Activated CD8-positive, alpha-beta memory T cell treated with anti-CD3 and anti-CD28 coated beads for 24 hours (primary cell): ENCODE measurements at places on chromosomes 12 and 14.

DNA sequence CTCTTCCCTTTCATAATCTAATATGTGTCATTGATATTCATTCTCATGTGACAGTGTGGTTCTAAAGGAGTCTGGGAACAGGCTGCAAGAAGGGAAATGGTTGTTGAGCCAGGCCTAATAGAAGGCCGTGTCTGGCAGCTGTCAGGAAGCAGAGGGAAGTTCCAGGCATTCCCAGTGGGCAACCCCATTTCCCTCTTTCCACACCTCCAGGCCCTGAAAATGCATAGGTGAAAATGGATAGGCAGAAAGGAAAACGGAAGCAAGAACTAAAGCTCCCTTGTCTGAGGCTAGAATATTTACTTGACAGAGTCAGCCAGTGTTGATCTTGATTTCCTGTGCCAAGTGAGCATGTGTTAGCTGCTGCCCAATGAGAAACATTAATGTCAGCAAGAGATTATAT, 97.7 kb downstream of the PPM1A start:
- DNase-seq, result no peak

GRCh38 chr12:29088611-29089219, 60.4 kb upstream of the FAR2 start:
- no peak for DNase-seq

GRCh38 chr14:102171173-102172020, 31.7 kb downstream of the WDR20 start:
- DNase-seq, result no peak

GRCh38 chr14:106879241-106879640, 1352.9 kb downstream of the TMEM121 start:
- peak; percentile 74 for DNase-seq

- no peak for DNase-seq
Measured at GRCh38 chr12:122371475-122372045, 50.9 kb downstream of the CLIP1 start.

GRCh38 chr14:80477388-80478160, 266.3 kb upstream of the DIO2 start:
- DNase-seq, result no peak

DNA sequence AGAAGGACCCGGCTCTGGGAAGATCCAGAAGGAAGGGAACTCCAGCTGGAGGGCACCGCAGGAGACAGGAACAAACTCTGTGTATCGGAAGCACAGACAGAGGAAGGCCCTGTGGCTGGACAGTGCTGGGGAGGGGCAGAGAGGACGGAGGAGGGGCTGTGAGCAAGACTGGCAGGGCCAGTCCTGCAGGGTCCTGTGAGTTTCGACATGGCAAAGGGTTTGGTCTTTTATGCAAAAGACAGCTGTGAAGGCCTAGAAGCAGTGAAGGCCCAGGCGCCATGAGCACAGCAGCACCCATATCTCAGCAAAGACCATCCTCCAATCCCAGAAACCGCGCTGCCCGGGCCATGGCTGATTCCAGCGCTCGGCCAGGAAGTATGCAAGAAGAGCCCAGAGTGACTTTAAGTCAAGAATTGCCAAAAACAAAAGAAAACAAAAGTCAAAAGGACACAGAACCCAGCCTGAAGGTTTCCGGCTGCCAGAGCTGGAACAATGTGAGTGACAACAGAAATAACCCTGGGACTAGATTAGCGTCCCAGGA, 126.5 kb downstream of the NCOR2 start:
- DNase-seq, result no peak

GRCh38 chr12:28543021-28543890, 353.0 kb downstream of the CCDC91 start:
- DNase-seq, result no peak

- DNase-seq, result no peak
Measured at GRCh38 chr12:793037-793436, 40.7 kb downstream of the WNK1 start.

- DNase-seq, result no peak
Measured at GRCh38 chr14:97536421-97536820, 739.2 kb downstream of the VRK1 start.

- DNase-seq, result no peak
Measured at GRCh38 chr14:76931631-76932402, 96.7 kb downstream of the IRF2BPL start.

DNA sequence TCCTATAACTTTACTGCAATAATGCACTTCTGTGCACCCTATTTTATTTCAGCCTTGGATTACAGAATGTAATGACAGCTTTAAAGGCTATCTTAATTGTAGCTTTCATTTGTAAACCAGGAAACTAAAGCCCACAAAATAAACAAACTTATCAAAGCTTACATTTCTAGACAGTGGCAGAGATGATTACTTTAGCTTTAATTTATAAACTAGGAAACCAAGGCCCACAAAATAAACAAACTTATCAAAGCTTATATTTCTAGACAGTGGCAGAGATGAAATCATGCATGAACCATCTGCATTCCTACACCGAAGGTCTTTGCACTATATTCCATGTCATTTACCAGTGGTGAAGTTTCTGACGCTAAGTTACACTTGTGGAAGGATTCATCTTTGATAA, 74.4 kb downstream of the PRKD1 start:
- no peak for DNase-seq

- DNase-seq, result peak; percentile 92
Measured at GRCh38 chr14:50001151-50001998, 108.5 kb downstream of the ARF6 start.

- DNase-seq, result no peak
Measured at GRCh38 chr12:8996682-8997405, 7.5 kb downstream of the KLRG1 start.

DNA sequence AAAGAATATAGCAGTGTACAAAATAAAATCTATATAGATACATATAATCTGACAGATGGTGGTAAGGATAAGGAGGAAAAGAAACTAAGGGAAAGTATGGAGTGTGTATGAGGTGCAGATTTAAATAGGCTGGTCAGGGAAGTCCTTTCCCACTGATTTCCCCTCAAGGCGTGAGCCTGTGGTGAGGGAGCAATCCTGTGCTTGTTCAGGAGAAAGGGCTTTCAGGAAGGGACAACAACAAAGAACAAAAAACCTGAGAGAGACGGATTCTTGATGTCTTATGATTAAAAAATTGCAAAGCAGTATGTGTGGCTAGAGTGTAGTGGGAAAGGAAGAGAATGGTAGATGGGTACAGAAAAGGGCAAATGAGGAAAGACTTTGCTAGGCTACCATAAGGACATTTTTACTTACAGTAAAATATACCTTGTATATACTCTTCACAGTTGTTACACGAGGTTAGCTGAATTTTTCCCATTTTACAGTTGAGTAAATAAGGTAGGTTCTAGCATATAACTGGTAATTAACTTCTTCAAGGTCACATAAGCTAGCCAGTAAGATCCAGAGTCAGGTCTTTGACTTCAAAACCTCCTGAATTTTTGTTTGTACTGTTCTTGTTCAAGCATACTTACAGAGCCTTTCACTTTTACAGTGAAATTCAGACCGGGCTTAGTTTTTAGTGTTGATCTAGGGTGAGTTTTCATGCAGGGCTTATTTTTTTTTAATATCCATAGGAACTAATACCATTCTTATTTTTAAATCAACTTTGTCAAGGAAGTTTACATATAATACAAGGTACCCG, 15.6 kb downstream of the CNOT2 start:
- no peak for DNase-seq

DNA sequence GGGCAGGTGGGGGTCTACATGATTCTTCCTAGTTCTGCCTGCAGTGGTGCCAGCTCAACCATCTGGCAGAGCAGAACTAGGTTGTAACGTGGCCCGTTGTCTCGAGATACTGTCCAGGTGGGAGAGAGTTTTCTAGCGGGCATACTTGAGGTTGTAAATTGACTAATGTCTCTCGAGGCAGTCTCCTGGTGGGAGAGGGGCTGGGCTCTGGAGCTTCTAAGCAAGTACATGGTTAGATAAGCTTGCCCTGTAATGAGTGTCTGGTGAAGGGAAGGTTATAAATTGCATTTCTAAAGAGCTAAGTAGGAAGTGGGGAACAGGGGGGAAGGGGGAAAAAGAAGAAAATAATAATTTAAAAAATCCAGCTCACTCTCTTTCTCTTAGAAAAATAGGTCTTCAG, 18.1 kb downstream of the BDKRB1 start:
- no peak for DNase-seq

- no peak for DNase-seq
Measured at GRCh38 chr14:63605041-63605532, 36.6 kb downstream of the WDR89 start.

DNA sequence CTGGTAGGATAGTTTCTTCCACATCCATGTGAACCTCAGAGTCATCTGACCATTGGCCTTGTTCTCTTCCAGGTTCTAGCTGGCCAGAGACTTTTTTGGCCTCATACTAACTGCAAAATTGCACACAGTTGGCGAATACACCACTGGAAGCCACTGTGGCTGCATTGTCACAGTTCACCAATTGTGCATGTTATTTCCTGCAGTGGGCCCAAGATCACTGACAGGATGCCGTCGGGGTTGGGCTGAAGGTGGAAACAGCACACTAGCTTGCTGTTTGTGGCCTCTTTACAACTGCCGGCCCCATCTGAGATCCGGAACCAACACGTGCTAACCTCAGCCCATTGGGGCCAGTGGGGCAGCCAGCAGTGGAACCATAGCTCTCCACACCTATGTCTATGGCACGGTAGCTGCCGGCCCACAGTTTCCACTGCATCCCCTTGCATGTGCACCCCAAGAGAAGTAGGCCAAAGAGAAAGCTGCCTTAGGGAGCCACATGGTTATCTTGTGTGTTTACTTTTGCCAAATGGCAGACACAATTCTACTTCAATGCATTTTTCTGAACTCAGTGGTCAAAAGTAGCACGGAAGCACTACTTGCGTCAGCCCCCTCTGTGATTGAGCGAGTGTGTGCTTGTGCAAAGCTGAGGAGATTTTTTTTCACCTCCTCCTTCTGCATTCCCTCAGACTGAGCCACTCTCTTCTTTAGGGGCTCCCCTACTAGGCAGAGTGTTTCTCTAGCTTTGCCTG, 464.0 kb downstream of the RAD51B start:
- peak; percentile 80 for DNase-seq

DNA sequence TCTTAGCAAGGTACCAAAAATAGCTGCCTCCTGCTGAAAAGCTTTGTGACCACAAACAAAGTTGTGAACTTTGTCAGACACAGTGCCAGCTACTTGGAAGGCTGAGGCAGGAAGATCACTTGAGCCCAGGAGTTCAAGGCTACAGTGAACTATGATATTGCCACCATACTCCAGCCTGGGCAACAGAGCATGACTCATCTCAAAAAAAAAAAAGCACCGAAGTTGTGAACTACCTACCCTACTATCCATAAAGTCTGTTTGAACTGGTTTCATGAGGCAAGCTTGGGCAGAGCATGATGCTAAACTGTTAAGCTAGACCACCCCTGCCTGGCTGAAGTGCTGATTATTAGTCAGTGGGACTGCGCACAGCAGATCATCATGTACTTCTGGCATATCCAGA, 75.5 kb downstream of the RAD52 start:
- no peak for DNase-seq

GRCh38 chr14:69101331-69101826, 51.5 kb downstream of the DCAF5 start:
- DNase-seq, result no peak

- no peak for DNase-seq
Measured at GRCh38 chr12:90211017-90211416, 502.4 kb upstream of the ATP2B1 start.

DNA sequence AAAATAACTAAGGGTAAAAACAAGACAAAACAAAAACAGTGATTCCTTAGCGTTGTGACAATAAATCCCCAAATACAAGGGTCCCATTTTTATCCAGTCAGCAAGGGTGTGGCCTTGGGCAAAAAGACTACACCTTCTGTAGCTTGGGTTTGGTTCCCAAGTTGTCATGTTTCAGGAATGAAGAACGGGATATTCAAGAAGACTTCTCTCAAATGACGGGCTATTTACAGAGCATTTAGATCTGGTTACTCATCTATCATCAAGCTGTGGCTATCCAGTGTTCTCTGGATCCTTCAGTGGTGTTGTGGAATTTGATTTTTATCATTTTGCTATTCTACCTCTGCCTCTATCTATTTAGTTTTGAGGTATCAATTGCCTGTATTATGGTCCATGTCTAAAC, 219.7 kb downstream of the SLC25A21 start:
- DNase-seq, result no peak

DNA sequence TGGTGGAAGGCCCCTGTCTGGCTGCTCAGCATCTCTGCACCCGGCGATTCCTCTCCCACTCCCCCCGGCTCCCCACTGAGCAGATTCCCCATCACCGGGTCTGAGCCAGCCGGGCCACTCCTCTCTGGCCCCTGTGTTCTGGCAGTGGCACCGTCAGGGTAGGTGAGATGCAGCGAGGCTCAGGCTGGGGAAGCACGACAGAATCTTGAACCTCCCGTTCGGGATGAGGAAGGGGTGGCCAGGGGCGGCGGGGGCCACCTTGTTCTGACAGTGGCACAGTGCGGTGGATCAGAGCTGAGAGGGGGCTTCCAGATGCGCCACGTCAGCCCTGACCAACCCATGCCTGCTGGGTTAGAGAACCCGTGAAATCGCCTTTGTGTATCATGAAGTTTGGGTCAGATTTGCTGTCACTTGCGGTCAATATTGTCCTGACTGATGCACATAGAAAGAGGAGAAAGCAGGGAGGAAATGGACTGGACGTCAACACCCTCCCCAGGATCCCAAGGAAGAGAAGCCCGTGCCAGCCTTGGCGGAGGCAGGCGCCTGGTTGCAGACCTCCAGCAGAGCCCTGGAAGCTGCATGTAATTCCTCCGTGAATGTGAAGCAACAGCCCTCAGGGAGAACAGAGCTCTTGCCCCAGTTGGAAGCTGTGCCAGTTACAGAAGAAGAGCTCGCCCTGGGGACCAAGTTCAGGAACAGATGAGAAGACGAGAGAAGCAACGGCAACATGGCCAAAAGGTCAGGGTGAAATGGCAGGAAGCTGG, 137.1 kb upstream of the SFSWAP start:
- DNase-seq, result no peak

DNA sequence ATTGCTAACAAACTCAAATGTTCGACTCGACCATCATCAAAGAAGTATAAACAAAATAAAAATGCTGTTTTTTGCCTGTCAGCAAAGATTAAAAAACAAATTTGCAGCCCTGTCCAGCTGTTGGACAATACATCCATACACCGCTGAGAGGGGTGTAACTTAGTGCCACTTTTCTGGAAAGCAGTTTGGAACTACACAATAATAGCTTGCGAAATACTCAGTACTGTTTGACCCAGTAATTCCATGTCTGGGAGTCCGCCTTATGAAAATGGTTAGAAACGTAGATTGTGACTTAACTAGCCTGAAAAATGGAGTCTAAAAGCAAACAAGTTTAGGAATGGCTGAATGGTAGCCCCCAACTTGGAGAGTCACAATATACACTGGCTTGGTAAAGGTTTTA, 6.4 kb downstream of the USP30 start:
- DNase-seq, result no peak
